Putamen (tissue), 1 donor: ENCODE measurements at places on chromosomes 12 and 14.
A peak's percentile ranks its signal among the peaks of the same experiment; 100 is the strongest.

DNA sequence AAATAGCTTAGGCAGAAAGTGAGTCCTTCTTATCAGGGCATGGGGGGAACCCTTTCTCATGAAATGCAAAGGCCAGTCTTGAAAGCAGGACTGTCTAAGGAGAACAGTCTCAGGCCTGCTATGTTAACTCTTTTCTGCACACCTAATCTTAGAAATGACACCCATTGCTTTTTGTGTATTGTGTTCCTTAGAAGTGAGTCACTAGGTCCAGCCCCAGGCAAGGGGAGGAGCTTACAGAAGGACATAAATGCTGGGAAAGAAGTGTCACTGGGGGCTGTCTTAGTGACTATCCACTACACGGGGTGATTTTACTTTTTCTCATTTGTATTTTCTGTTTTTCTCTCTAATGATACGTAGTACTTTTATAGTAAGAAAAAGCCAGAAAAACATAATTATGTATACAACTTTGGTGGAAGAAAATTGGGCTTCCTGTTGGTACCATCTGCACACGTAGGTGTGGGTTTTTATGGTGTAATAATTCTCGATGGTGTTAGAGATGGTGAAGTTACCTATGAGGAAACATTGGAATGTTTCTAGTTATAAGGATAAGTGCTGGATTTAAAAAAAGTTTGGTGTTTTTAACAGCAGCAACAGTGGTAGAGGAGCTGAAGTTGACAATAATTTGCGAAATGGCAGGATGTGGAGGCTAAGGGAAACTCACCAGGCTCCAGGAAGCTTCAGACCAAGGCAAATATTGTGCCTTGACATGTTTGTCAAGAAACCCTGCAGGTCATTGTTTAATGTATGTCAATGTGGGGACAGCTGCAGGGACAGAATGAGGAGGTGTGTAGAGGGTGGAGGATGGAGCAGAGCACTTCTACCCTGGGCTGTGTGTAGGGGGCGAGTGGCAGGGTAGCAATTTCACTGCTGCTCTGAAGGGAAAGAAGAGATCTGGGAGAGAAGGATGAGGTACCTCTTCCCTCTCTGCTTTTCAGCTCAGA lies 214.9 kb downstream of the KTN1 start:
- no peak for DNase-seq

DNA sequence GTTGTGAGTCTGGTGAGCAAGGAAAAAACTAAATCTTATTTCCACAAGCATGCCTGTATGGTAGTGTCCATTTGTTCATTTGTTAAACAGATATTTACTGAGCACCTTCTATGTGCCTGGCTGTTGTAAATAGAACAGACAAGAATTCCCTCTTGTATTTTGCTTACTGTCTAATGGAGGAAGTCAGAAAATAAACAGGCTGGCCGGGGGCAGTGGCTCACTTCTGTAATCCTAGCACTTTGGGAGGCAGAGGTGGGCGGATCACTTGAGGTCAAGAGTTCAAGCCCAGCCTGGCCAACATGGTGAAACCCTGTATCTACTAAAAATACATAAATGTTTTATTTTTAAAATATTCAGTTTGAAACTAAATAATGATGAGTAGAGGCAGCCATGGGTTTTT lies 79.3 kb downstream of the GTF2A1 start:
- DNase-seq = no peak

DNA sequence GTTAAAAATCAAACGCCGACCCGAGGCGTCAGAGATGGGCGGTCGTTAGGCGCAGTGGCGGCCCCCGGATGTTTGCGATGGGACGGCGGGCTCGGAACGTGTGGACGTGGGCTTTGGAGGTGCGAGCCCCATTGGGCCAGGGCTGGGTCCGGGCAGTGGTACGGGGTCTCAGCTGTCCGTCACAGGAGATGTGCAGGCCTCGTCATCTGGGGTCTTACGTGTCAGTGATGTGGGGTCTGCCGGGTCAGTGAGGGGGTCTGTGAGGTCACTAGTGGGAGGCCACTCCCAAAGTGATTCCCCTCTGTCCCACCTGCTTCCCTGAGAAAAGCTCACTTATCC lies 21.6 kb upstream of the CHFR start:
- DNase-seq = no peak

DNA sequence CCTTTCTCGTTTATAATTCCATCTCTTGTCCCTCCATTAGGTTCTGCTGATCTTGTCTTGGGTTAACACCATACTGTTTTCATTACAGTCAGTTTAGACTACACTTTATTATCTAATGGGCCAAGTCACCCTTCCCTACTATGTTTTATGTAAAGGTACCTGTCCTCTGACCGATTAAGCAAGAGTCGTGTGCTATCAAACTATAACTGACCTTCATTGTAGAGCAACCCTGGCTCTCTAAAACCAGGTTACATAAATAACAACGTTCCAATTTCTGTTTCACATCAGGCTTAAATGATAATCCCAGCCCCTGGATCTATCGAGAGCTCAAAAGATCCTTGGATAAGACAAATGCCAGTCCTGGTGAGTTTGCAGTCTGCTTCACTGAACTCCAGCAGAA lies 16.7 kb downstream of the OAS2 start:
- no peak for DNase-seq

DNA sequence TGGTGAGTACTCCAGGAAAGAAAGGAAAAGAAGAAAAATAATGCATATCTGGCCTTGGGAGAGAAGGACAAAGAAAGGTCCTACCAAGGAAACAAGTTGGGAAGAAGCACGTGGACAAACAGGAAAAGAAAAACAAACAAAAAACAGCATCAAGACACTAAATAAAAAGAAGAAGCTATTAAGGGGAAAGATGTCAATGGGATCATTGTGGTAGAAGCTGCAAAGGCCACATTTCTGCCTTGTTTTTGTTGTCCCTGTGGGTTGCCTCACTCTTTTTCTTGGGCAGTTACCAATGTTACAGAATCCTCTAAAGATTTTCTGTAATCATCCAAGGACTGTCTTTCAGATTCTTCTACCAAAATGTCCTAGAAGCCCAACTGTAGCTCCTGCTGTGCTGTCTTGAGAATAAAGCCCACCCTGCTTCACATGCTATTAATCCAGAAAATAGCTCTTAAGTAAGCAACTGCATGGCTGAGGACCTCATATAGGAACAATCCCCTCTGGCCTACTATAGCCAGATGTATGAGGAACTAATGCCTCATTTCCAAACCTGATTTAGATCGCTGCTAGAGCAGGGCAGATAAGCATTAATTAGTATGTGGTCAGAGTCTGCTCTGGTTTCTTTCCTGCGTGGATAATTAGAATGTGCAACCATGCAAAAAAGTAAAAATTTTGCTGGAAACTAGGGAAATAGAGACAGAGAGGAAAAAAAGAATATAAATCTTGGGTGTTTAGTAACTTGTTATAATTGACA lies 10.2 kb upstream of the CPNE8 start:
- DNase-seq = no peak

- no peak for DNase-seq
Measured at GRCh38 chr14:58733451-58734208, 95.9 kb downstream of the DACT1 start.

DNA sequence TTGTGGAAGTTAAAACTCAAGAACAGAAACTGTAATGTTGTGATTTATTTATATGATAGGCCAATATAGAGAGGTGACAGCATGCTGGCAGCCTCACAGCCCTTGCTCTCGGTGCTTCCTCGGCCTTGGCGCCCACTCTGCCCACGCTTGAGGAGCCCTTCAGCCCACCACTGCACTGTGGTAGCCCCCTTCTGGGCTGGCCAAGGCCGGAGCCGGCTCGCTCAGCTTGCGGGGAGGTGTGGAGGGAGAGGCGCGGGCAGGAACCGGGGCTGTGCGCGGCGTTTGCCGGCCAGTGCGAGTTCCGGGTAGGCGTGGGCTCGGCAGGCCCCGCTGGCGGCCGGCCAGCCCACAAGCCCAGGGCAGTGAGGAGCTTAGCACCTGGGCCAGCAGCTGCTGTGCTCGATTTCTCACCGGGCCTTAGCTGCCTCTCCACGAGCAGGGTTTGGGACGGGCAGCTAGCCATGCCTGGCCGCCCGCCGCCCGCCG lies 65.8 kb upstream of the SLC8A3 start:
- no peak for DNase-seq

DNA sequence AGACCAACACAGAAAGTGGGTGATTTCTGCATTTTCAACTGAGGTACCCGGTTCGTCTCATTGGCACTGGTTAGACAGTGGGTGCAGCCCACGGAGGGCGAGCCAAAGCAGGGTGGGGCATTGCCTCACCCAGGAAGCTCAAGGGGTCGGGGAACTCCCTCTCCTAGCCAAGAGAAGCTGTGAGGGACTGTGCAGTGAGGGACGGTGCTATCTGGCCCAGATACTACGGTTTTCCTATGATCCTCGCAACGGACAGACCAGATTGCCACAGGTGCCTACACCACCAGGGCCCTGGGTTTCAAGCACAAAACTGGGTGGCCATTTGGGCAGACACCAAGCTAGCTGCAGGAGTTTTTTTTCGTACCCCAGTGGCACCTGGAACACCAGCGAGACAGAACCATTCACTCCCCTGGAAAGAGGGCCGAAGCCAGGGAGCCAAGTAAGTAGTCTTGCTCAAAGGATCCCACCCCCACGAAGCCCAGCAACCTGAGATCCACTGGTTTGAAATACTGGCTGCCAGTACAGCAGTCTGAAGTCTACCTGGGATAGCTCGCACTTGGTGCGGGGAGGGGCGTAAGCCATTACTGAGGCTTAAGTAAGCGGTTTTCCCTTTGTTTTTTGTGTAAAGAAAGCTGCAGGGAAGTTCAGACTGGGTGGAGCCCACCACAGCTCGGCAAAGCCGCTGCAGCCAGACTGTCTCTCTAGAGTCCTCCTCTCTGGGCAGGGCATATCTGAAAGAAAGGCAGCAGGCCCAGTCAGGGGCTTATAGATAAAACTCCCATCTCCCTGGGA lies 25.5 kb upstream of the NAA30 start:
- no peak for DNase-seq

- no peak for DNase-seq
Measured at GRCh38 chr14:79583738-79584408, 627.4 kb downstream of the DIO2 start.

- no peak for DNase-seq
Measured at GRCh38 chr12:1833596-1834028, 13.2 kb downstream of the LRTM2 start.

- DNase-seq = peak; percentile 55
Measured at GRCh38 chr14:49687942-49688700, at the start of gene POLE2. Gene POLE2, minus strand, starts transcription at chr14:49688214. Its CDS starts 11 bp downstream, at chr14:49688203.

GRCh38 chr12:104761091-104761490 lies 197.0 kb downstream of the SLC41A2 start:
- DNase-seq = no peak

- no peak for DNase-seq
Measured at GRCh38 chr14:87874676-87875075, 118.3 kb downstream of the GALC start.

DNA sequence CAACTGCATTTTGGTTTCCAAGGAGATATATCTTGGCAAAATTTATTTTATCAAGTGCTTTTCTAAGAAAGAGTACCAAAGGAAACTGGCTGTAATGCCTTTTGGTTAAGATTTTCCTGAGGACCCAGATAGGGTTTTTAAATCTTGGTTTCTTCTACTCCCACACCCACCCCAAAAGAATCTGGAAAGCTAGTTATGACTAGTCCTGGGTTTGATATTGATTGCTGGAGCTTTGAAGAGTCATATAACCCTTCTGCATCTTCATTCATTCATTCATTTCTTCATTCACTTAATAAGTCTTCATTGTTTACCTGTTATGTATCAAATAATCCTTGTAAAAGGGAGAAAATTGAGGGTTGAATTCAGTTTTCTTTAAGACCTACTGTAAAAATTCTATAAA lies 425.2 kb downstream of the PCNX1 start:
- DNase-seq = no peak

GRCh38 chr12:43676183-43676813 lies 82.3 kb downstream of the PUS7L start:
- no peak for DNase-seq

GRCh38 chr14:99329711-99330315 lies 57.8 kb upstream of the BCL11B start:
- no peak for DNase-seq

GRCh38 chr12:84397263-84397662 lies 515.3 kb downstream of the SLC6A15 start:
- DNase-seq = no peak

DNA sequence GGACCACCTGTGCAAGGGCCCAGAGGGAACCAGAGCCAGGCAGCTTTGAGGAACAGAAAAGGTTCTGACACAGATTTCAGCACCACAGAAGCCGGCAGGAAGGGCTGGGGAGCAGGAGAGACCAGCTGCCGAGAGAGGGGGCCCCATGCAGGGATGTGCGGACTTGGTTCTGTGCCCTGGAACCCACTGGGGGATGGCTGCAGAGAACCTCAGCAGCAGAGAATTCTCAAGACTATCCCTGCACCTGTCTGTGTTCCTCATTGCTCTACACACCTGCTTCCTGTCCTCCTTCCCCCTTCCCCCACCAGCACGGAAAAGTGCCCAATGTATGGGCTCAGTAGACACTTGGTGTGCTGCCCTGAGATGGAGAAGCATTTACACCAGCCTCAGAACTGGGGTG lies 3.2 kb downstream of the SERPINA9 start:
- no peak for DNase-seq

GRCh38 chr12:7144414-7145120 lies 14.4 kb downstream of the CLSTN3 start:
- no peak for DNase-seq

GRCh38 chr14:87081004-87081403 lies 912.0 kb downstream of the GALC start:
- no peak for DNase-seq

- peak; percentile 26 for DNase-seq
Measured at GRCh38 chr12:101414533-101415119, 7.1 kb upstream of the ARL1 start.

DNA sequence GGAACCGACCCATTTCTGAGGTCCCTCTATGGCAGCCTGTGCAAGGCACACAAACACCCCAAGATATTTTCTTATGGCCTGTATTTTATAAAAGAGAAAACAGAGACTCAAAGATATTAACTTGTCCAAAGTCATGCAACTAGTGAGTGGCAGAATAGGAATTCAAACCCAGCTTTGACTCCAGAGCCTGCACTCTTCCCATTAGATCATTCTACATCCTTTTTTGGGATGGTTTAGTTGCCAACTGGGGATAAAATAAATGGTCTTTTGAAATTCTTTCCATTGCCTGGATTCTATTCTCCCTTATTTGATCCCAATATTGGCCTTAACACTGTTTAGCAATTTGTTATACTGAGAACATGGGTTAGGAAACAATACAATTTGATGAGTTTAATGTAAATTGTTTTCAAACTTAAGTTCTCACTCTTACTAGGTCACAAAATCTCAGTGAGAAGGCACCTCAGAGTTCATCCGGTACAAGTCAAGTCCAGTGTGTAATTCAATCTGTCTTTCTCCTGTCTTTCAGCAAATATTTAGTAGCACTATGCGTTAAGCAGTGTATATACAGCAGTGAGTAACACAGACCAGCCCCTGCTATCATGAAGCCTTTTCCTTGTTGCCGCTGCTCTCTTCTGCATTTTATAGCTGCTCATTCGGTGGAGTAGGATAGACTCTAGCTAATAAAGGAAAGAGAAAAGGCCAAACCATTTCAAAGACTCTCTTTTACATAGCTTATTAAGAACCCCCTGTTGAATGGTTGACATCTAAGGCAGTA lies 162.1 kb upstream of the IFNG-AS1 start:
- DNase-seq = no peak

GRCh38 chr12:2049604-2050540 lies 2.9 kb upstream of the CACNA1C start:
- DNase-seq = no peak

- no peak for DNase-seq
Measured at GRCh38 chr12:6542209-6543009, 8.1 kb downstream of the GAPDH start.

- DNase-seq = no peak
Measured at GRCh38 chr14:36944307-36945010, 227.9 kb downstream of the SLC25A21 start.

GRCh38 chr12:31804185-31804504 lies 75.3 kb upstream of the AMN1 start:
- DNase-seq = no peak
